Activated T-cell treated with anti-CD3 and anti-CD28 coated beads, Interleukin-2, amount 50 U/mL, for 72 hours (primary cell): ENCODE measurements at places on chromosomes 12 and 14. TPM values are rescaled to one million over a fixed set of nuclear protein-coding genes. Genes with fewer than 3 reads are reported as not detected.

DNA sequence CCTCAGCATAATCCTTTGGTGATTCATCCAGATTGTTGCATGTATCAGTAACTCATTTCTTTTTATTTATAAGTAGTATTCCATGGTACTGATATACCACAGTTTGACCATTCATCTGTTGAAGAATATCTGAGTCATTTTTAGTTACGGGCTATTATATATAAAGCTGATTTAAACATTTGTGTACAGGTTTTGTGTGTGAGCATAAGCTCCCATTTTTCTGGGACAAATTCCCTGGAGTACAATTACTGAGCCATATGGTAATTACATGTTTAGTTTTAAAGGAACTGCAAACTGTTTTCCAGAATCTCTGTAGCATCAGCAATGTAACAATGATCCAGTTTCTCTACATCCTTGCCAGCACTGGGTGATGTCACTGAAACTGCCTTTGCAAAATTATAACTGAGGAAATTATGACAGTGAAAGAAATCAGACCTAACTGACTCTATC is 236.2 kb upstream of the KRR1 start:
- DNase-seq: no peak

DNA sequence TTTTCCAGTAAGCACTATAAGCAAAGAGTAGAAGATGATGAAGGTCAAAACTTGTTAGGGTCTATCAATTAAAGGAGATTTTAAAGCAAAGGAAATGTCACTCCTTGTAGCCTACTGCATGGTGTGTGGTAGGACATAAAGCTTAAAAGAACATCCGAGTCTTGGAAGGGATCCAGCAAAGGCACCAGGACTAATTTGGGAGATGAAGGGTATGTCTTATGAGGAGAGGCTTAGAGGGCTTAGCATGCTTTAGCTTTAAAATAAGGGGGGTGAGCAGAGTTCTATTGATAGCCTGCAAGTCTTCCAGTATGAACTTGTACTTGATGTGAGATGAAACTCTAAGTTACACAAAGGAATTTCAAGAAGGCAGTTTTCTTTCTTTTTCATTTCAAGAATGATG is 11.8 kb upstream of the MYBPC1 start:
- DNase-seq: no peak

- no peak for DNase-seq
These were observed 427.2 kb downstream of the RAD51B start for GRCh38 chr14:68246786-68247105.

TAOK3 gene
- total RNA-seq: 49.2 TPM

DNA sequence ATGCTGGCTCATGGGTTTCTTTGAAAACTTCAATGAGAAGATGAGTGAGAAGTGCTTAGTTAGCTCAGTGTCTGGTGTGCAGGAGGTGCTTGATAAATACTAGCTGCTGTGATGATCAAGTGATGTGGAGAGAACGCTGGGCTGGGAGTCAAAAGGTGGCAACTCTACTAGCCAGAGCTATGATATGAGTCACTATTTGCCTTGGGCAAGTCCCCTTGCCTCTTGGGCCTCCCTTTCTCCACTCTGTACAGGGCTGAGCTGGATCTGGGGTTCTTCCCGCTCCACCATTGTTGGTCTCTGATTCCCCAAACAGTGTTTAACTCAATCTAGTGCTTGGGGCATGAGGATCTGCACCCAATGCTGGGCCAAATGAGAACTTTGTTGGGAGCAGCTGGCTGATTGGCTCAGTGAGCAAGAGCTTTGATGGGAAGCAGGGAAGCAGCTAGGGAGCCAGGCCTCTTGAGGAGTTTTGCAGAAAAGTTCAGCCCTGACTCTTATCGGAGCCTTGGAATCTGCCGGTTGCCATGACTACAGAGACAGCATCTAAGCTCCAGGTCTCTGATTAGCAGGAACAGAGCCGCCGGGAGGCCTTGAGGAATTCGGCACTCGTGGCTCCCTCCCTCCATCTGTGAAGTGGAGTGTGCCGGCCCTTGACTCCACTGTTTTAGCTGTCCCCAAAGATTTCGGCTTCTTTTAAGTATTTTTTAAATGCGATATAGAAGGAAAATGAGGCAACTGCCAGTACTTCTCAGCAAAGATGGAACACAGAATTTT is 82.1 kb upstream of the HSPB8 start:
- DNase-seq: no peak

HCAR1 gene
- total RNA-seq: 0.34 TPM
